ENCODE measurements at places on chromosomes 12 and 14. TPM values are rescaled to one million over a fixed set of nuclear protein-coding genes. Genes with fewer than 3 reads are reported as not detected.

Gene TMEM229B
- 0.77 TPM for total RNA-seq

Gene CLEC4A
- 0.33 TPM for total RNA-seq

Gene TAC3
- 0.17 TPM for total RNA-seq

Gene CFAP251
- total RNA-seq, result 7.9 TPM

Gene ATL1
- 16.2 TPM for total RNA-seq

Gene VWF
- 0.26 TPM for total RNA-seq

Gene VPS33A
- total RNA-seq, result 18.2 TPM

Gene SYNDIG1L
- not detected for total RNA-seq

Gene SLC6A15
- total RNA-seq, result 0.99 TPM

Gene ZNF891
- total RNA-seq, result 1.2 TPM

- H3K27ac ChIP-seq, result no peak overlapping the region
- peaks cover 16% of the 10 kb centered on the region for H3K36me3 ChIP-seq
- H3K27me3 ChIP-seq, result no peaks in the 10 kb centered on the region
- H3K4me3 ChIP-seq, result no peak overlapping the region
Measured at GRCh38 chr12:106234449-106234848, 13.4 kb downstream of the CKAP4 start.

- H3K36me3 ChIP-seq, result no peaks in the 10 kb centered on the region
- no peaks in the 10 kb centered on the region for H3K4me1 ChIP-seq
- no peak for DNase-seq
Measured at GRCh38 chr12:115790526-115790925, 487.0 kb downstream of the MED13L start.

DNA sequence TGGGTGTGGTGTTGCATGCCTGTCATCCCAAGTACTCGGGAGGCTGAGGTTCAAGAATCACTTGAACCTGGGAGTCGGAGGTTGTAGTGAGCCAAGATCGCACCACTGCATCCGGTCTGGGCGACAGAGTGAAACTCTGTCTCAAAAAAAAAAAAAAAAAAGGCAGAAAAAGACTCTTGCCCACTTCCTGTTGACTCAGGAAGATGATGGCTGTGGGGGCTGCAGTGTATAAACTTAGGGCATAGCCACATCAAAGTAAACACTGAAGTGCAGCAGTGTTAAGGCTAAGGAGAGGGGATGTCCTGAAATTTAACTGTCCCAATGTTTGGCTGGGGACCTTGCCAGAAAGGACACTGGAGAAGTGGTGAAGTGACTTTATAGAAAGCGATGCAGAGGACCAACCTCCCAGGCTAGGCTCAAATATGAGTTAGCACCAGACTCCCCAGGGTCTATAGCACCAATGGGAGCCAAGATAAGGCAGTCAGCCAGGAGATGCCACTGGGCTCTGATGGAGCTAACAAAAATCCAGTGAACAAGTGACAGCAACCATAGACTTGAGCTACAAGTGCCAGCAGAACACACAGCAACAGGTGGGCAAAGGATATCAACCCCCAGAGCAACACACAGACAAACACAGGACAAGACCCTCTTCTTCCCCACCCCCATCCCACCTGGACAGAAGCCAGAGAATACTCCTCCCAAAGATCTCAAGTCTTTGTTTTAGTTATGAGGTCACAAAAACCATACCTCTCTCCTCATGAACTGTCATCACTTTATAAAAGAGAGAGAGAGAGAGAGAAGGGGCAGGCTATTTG lies 28.0 kb downstream of the NELL2 start:
- H3K27me3 ChIP-seq, result no peaks in the 10 kb centered on the region
- H3K4me3 ChIP-seq, result no peak overlapping the region
- no peaks in the 10 kb centered on the region for H3K36me3 ChIP-seq
- no peaks in the 10 kb centered on the region for H3K4me1 ChIP-seq
- no peak for DNase-seq

DNA sequence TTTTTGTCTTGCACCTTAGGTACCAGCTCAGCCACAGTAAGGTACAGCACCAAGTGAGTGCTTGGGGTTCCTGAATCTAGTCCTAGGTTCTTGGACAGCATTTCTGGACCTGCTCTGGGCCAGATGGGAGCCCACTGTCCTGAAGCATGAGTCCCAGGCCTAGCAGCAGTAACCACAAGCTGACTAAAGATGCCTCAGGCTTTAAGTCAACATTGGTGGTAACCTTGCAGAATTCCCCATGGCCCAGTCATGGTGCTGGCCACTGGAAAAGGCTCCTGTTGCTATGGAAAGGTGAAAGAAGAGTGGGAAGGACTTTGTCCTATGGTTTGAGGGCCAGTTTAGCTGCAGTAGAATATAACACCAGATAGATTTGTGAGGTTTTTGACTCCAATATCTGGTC lies 86.9 kb upstream of the CLEC14A start:
- no peaks in the 10 kb centered on the region for H3K27me3 ChIP-seq
- H3K4me3 ChIP-seq, result no peak overlapping the region
- peak overlapping the region; percentile 37 for H3K27ac ChIP-seq
- no peaks in the 10 kb centered on the region for H3K36me3 ChIP-seq

DNA sequence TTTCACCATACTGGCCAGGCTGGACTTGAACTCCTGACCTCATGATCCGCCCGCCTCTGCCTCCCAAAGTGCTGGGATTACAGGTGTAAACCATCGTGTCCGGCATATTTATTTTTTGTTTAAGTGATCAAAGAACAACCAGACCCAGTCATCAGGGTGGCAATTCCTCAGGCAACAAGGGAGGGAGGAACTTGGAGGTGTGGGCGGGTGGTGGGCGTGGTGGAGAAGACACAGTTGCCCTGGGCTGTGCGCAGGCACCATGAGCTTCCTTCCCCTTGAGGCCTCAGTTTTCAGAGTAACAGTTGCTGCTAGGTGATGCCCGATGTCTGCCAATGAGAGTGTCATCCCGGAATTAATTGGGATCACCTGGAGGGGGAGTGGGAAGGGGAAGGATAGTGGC lies 191.7 kb downstream of the ALG10 start:
- no peaks in the 10 kb centered on the region for H3K27me3 ChIP-seq
- H3K4me1 ChIP-seq, result no peaks in the 10 kb centered on the region
- no peak for DNase-seq
- no peaks in the 10 kb centered on the region for H3K36me3 ChIP-seq
- no peak overlapping the region for H3K4me3 ChIP-seq

DNA sequence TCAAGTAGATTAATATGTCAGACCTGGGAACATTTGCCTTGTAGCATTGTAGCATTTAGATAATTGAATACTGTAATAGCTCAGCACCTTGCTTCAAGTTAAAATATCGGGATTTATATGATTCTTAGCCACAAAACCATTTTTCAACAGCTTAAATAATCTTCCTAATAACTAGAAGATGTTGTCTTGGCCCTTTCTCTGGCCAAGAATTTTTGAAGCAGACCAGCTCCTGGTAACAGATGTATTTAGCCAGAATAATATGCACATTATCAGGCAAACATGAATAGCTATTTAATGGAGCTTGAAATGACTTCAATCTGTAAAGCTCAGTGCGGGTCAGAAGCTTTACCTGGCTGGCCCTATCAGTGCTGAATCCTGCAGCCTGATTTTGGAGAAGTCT lies 913.1 kb downstream of the AACS start:
- no peak overlapping the region for H3K4me3 ChIP-seq
- H3K27me3 ChIP-seq, result no peaks in the 10 kb centered on the region

DNA sequence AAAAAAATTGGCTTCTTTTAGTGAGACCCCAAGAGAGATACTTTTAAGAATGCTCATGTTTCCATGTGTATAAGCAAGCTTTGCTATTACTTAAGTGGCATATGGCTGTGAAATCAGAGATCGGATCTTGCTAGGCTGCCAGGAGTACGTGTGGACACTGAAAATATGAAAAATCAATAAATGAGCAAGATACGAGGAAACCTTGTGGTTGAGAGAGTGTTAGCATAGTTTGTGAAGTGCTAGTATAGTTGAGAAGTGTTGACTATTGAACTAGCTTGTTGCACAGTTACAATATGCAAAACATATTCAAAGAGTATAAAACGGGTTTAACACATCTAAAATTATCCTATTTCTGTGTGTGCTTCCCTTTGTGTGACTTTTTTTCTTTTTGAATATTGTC lies 230.9 kb upstream of the NOVA1 start:
- H3K27ac ChIP-seq, result no peak overlapping the region
- H3K4me3 ChIP-seq, result no peak overlapping the region
- H3K27me3 ChIP-seq, result no peaks in the 10 kb centered on the region
- DNase-seq, result no peak
- H3K36me3 ChIP-seq, result no peaks in the 10 kb centered on the region

DNA sequence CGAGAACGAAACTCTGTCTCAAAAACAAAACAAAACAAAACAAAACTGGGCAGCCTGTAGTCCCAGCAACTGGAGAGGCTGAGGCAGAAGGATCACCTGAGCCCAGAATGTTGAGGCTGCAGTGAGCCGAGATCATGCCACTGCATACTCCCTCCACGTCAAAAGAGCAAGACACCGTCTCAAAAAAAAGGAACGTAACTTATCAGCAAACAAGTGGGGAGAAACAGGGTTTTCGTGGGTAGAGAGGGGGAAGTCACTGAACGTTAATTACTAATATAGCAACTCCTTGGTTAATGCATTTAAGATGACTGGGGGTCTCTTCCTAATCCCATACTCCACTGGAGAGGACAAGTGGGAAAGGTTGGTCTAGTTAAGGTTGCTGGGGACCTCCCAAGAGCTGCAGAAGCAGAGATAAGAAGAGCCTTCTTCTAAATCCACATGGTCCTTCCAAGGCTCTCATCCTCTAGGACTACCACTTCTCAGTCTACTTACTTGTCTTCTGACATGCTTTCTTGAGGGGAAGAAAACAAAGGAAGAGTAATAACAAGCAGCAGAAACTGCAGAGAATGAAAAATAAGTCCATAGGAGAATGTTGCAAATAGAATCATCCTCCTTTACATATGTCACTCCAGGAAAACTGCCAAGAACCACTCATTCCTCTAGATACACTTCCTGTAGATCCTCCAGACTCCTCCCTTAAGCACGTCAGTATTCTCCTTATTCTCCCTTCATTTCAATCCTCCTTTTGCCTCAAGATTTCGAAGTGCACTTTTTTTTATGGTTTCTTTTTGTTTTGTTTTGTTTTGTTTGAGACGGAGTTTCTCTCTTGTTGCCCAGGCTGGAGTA lies 5.8 kb downstream of the NUMB start:
- peaks cover 9% of the 10 kb centered on the region for H3K4me1 ChIP-seq
- H3K27ac ChIP-seq, result peak overlapping the region; percentile 31
- no peaks in the 10 kb centered on the region for H3K27me3 ChIP-seq
- H3K36me3 ChIP-seq, result no peaks in the 10 kb centered on the region

DNA sequence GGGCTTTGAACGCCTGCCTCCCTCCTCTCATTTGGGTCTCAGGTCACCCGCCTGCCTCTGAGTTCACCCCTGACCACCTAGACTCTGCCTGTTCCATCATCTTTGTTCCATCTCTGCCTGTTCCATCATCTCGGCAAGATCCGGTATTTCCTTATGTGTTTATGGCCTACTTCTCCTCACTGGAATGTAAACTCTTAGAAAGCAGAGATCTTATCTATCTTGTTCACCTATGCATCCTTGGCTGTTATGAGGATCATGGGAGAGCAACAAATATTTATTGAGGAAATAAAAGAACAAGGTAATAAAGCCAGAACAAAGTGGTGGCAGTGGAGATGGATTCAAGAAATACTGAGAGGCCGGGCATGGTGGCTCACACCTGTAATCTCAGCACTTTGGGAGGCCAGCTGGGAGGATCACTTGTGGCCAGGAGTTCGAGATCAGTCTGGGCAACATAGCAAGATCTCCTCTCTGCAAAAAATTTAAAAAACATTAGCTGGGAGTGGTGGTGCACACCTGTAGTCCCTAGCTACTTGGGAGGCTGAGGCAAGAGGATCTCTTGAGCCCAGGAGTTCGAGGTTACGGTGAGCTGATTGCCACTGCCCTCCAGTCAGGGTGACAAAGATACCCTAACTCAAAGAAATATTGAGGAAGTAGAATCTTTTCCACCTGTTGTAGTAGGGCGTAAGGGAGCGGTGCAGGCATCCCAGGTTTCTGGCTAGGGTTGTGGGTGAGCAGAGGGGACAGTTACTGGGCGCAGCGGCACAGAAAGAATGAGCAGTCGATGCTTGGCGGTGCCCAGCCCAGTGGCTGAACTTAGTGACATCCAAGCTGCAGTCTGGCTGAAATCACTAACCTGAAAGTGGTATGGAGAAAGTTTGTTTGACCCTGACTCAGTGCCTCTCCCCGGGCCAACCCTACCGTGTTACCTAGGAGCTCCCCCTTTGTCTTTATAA lies 1.7 kb upstream of the KLC1 start:
- DNase-seq, result no peak
- peaks cover 28% of the 10 kb centered on the region for H3K4me1 ChIP-seq
- no peaks in the 10 kb centered on the region for H3K36me3 ChIP-seq
- peak overlapping the region; percentile 96 for H3K27ac ChIP-seq
- H3K4me3 ChIP-seq, result no peak overlapping the region
- no peaks in the 10 kb centered on the region for H3K27me3 ChIP-seq

DNA sequence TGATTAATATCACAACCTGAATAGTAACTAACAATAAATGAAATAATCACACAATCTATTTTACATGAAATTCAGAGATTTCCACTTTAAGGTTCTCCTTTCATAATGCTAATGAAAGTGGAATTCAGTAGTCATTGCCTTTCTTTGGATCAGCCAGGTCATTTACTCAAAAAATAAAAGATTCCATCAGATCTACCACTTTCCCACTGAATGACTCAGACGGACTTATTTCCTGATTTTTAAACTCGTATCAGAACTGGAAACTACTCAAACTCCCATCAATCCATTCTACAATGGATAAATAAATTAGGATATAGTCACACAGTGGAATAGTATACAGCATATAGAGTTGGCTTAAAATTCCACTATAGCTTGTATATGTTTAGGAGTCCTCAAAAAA lies 237.1 kb downstream of the MED13L start:
- H3K27me3 ChIP-seq, result no peaks in the 10 kb centered on the region
- no peak overlapping the region for H3K27ac ChIP-seq
- no peak overlapping the region for H3K4me3 ChIP-seq

DNA sequence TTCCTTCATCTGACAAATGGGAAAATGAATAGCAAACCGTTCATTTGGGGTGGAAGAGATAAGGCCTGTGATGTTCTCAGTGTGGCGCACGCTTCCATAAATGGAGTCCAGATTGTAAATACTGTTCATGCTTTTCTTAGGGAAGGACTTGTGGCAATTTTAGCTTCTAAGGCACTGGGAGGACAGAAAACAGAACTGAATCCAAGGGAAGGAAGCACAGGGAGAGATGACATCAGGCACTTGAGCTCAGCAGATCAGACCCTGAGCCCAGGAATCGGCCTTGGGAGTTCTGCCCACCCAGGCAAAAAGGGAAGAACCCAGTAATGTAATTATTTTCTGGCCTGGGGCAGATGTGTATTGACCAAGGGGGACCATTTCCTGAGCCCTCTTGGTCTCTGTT lies 7.2 kb upstream of the SH2B3 start:
- H3K4me3 ChIP-seq, result no peak overlapping the region
- H3K36me3 ChIP-seq, result no peaks in the 10 kb centered on the region
- no peaks in the 10 kb centered on the region for H3K27me3 ChIP-seq
- H3K4me1 ChIP-seq, result peaks cover 3% of the 10 kb centered on the region
- no peak for DNase-seq

All from fibroblast of lung (primary cell).